GM18507 (cell line): ENCODE measurements at places on chromosomes 7 and 10.

DNA sequence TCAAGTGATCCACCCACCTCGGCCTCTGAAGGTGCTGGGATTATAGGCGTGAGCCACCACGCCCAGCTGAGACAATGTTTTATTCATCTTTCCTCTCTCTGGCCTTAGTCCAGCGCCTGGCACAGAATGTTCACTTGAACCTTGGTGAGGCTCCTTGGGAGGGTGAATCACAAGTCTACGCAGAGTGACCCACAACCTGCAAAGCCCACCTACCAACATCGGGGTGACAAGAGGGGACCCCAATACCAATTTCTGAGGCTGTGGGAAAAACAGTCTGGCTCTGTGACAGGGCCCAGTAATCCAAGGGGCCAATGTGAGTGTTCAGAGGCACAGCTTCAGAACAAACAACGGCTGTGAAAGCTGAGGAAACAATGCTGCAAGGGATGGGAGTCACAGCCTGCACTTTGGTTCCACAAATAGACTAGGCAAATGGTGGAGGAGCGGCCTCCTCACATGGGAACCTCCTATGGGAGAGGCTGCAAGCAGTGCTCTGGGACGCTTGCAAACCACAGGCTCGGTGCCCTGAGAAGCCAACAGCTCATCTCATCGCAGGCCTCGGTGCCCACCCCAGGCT, 5.6 kb upstream of the MALSU1 start:
- DNase-seq = no peak

DNA sequence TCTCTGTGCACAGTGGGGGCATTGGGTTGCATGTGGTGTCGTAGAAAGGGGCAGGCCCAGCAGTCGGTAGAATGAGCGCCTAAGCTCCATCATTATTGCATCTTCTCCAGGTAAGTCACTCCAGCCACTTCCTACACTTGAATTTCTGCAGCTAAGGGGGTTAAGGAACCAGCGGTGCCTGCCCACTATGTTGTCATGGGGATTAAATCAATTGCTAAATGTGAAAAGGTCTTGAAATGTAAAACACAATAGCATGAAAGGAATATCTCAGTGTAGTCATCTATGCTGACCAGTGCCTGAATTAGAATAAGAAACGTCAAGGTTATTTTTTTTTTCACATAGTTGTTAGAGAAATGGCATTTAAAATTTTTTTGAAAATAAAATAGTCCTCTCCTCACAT, 15.2 kb upstream of the CELF2 start:
- DNase-seq = no peak

- no peak for DNase-seq
Observed at GRCh38 chr10:33291053-33291592, 43.3 kb downstream of the NRP1 start.

DNA sequence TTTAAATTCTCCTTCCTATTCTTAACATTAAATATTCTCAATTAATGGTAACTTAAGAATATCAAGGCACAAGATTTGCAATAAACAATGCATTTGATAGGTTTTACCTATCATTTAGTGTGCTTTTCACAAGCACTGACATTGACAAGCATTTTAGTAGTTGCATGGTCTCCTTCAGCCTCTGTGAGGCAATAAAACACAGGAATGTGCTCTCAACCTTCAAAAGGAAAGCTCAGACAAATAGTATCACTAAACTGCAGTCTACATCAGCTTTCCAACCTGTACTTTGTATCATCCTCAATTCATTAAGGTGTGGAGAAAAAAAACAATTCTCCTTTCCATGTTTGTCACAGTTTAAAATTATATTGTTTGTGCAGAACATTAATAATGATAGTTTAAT, 51.1 kb upstream of the TSPAN13 start:
- no peak for DNase-seq

DNA sequence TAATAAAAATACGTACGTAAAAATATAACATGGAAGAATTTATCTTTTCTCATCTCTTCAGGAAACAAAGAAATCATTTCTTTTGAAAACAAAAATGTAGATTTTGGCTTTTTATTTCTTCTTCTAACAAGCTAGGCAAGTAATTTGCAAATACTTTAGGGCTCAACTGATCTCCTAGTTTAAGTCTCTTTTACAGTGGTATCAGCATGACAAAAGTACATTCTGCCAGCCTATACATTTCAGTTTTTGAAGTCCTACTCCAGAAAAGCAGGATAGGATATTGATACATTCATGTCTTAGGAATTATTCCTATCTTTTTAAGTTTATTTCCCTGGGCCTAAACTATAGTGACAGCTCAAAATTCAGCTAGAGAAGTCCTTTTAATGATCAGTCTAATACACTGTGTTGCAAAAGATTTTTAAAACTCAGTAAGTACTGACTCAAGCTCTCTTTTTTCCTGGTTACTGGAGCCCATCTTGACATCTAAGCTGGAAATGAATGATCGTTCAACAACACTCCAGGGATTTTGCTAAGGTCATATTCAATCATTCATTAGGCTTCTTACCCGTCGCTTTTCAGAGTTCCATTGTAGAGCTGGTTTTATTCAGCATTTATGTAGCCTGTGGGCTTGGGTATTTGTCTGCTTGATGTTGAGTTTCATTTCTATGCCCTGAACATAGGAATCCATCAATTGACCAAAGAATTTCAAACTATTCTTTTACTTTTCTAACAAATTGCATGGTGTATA, 12.2 kb upstream of the FAM53B start:
- no peak for DNase-seq

- DNase-seq = no peak
Observed at GRCh38 chr7:5678295-5679047, 103.0 kb downstream of the RNF216 start.

DNA sequence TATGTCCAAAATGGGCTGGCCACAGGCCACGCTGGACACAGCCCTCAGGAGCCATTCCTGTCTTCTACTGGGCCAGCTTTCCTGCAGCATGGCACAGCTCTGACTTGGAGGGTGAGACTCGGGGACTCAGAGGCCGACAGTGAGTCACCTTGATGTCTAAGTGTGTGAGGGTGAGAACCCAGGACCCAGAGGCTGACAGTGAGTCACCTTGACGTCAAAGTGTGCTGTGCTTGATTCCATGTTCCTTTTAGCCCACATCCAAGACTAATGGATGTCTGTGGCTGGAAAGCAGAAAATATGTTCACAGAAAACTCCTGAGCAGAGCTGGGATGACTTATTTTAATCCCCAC, 6.0 kb upstream of the FAM170B start:
- no peak for DNase-seq

GRCh38 chr10:112842832-112843360, 107.2 kb upstream of the TCF7L2 start:
- peak; percentile 8 for DNase-seq

DNA sequence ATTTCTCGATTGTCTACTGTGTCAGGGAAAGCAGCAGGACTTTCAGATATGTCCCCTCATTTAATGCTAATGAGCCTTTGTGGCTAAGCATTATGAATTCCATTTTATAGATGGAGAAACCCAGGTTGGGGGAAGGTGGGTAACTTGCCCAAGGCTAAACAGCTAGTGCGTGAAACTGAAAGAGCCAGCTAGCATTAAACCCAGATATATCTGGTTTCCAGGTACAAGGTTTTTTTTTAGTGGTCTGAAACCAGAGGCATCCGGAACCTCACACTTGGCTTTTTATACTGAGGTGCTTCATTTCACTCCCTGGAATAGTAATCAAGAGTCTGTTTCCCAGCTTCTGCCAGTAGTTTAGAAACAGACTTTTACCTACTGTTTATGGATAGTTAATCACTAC, 694.8 kb downstream of the PHTF2 start:
- DNase-seq = no peak

GRCh38 chr10:114487815-114488536, 83.7 kb upstream of the AFAP1L2 start:
- DNase-seq = no peak

- no peak for DNase-seq
Observed at GRCh38 chr7:130345136-130345535, 520 bp downstream of the CPA5 start.

DNA sequence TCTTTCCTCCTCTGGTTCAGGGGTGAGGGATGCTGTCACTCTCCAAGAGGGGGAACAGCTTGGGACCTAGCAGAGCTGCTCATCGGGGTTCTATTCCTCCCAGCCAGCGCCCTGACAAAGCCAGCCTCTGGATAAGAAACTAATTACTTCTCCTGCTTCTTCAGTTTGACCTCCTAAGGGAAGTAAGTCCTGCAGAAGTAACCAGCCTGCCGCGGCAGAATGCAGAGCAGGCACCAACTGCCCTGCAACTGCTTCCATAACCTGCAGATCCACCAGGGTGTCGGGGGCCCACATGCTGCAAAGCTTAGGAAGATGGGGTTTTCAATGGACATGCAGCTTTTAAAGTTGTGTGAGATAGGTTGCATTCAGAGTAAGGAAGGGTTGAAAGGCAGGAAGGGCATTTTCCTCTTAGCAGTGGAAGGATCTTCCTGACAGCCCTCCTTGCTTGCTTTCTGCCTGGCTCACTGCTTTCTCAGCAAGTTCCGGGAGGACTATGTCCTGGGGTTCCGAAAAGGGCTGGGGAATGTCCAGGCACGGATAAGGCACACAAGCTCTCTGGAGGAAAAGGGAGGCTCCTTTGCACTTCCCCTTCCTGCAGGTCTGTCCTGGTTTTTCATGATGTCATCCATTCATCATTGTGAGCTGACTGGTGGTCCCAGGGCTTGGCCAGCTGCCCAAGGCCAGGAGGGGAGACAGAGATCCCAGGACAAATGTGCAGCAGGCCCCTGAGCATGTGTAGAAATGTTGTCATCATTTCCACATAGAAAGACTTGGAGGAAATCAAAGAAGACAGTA, 24.3 kb upstream of the CALU start:
- no peak for DNase-seq

- no peak for DNase-seq
Observed at GRCh38 chr7:28536259-28536658, 123.9 kb downstream of the CREB5 start.

GRCh38 chr10:130136226-130137089, at the start of gene GLRX3:
Gene GLRX3, plus strand, starts transcription at chr10:130136391. Its CDS starts 30 bp downstream, at chr10:130136421.
- peak; percentile 90 for DNase-seq

GRCh38 chr10:131419797-131420196, 108.3 kb upstream of the TCERG1L start:
- DNase-seq = no peak

DNA sequence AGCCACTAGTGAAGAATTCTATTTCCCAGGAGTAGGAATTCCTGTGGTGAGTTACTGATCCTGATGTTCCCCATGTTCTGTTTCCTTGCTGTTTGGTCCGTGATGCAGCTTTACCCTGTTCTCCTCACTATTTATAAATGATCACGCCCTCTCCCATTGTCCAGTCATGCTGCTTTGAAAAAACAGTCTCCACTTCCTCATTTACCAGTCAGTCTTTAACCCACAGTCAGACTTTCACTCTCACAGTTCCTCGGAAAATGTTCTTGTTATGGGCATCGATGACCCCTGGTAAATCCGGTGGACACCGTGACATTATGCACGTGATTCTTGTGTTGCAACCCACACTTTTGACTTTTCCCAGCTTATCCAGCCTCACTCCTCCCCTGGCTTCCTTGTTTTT, 14.4 kb downstream of the SCIN start:
- DNase-seq = no peak

DNA sequence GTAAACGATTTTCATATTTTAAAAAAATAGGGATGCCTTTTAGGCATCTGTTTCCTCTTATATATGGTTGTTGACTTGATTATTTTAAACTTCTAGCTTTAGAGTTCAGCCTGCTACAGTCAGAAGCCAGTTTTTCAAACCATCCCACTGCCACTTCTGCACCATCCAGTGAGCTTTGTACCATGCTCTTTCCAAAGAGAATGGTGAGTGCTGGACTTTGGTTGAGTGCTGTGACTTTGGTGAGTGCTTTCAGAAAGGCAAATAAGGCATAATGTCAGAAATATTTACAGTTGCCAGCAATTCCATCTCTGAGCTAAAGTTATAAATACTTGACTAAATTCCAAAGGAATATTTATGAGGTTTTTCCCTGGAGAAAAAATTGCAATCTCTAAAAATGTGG, 117.4 kb downstream of the IPMK start:
- DNase-seq = no peak

DNA sequence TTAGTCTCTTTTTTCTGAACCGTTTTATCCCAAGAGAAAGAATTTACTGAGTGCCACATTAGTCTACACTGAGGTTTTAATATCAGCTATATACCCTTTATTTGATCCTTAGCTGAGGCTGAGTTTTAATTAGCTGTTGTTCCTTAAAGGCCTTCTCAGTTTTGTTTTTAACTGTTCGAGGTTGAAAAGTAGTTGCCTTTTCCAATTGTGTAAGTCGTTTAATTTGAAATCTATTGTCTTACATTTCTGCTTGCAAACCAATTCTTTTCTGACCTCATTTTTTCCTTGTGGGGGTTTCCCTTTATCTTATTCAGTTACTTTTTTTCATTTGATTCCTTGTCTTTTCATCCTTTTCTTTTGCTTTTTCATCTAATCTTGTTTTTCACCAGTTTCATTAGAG, 30.8 kb downstream of the UMAD1 start:
- no peak for DNase-seq

GRCh38 chr7:155003376-155004214, 671 bp upstream of the PAXIP1 start:
- DNase-seq = peak; percentile 95

GRCh38 chr7:68892236-68892635, 706.0 kb upstream of the AUTS2 start:
- no peak for DNase-seq
